ENCODE measurements at places on chromosomes 6 and 20.

- peak; percentile 12 for DNase-seq
These were observed at the start of gene KCNK15 for GRCh38 chr20:44745598-44746366. Gene KCNK15, plus strand, starts transcription at chr20:44745865. Its CDS starts 46 bp downstream, at chr20:44745911.

- no peak for DNase-seq
These were observed 187.2 kb downstream of the LRFN2 start for GRCh38 chr6:40399888-40400457.

DNA sequence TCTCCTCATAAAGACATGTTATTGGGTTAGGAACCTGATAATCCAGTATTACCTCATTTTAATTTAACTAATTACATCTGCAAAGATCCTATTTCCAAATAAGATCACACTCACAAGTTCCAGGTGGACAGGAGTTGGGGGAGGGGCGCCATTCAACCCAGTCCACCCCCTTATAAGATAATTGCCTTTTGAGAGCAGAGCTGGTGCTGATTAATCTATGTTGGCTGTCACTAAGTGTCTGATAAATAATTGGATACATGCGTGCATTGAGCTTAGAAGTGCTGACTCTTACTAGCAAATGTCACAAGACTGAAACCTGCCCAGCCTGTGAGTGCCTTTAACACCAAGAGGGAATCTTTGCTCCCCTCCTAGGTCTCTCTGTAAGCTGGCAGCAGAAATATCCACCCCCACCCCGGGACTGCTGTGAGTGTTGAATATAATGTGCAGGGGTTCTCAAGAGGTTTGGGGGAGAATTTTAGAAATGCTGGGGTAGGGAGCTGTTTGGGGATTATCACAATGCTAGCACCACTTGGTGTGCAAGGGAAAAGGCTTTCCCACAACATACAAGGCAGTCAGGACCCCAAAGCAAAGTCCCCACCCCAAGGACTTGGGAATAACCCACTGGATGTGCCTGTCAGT, 87.5 kb downstream of the ANKRD60 start:
- no peak for DNase-seq

- DNase-seq, result peak; percentile 42
These were observed 1.5 kb downstream of the GPANK1 start for GRCh38 chr6:31663126-31663960.

GRCh38 chr20:7497985-7498384, 442.3 kb downstream of the HAO1 start:
- no peak for DNase-seq

GRCh38 chr20:57317316-57317788, 12.3 kb upstream of the SPO11 start:
- DNase-seq, result no peak

DNA sequence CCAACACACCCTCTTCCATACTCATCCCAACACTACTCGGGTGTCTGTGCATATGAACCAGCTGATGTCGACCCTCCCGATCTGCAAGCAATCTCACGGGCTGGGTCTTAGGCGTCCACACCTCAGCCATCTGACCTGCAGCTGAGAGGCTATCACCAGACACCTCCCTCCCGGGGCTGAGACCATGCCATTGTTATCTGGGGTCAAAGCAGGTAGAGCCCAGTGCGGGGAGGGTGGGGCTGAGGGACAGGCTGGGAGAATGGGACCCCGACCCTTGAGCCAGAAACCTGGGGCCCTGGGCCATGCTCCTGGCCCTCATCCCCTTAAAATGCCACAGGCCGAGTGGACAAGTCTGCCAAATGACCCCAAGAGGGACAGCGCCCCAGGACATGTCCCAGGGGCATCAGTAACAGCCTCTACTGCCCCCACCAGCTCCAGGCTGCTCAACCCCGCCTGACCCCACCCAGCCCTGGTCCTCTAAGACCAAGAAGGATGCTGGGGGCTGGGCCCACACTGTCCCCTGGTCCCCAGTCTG, 146.7 kb upstream of the CST7 start:
- DNase-seq, result no peak

GRCh38 chr6:97361286-97361685, 78.3 kb upstream of the MMS22L start:
- DNase-seq, result no peak

DNA sequence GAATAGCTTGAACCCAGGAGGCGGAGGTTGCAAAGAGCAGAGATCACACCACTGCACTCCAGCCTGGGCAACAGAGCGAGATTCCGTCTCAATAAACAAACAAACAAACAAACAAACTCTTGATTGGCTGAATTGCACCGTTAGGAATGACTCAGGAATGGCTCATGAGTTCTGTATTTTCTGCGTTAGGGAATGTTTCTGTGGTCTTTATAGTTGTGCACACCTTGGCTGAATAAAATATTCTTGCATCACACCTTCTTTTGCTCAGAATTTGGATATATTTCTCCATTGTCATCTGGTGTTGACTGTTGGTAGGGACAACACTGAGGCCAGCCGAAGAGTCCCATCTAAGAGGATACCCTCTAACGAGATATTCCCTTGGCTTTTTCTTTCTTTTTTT, 19.6 kb upstream of the PI16 start:
- DNase-seq, result no peak

GRCh38 chr6:109406196-109406595, 23.9 kb upstream of the CD164 start:
- peak; percentile 83 for DNase-seq

DNA sequence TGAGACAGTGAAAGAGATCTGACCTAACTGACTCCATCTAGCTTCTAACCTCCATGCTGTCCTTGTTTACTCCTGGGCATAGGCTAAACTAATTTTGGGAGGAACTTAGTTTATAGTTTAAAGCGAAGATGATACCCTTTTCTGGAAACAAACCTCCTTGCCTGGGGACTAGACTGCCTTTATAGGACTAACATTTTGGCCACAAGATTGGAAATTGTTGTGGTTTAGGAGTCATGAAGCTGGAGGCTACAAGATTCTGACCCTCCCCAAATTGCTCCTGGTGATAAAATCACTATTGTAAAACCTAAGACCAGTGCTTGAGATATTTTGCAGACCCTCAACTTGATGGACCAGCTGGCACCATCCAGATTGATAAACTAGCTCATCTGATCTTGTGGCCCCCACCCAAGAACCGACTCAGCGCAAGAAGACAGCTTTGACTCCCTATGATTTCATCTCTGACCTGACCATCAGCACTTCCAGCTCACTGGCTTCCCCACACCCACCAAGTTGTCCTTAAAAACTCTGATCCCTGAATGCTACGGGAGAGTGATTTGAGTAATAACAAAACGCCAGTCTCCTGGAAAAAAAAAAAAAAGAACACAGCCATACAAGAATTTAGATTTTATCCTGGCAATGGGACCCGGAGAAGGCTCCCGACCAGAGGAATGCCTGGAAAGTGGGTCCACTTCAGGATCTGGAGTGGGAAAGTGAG, 63.0 kb downstream of the ABHD12 start:
- DNase-seq, result no peak

DNA sequence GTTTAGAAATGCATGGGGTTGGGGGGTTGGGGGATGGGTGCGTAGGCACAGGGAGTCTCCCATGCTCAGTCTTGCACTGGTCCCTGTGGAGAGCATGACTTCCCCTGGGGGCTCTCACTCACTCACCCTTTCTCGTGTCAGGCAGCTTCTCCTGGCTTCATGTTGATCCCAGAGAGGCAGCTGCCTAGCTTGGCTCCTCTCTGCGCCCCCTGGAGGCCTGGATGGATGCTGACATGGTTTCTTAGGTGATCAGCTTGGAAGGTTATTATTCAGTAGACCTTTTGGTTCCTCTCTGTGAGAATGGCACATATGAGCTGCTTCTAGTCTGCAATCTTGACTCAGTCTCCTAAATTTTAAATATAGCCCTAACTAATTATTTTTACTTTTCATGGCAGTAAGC, 109.3 kb upstream of the FAM83B start:
- DNase-seq, result no peak

- DNase-seq, result no peak
These were observed 21.3 kb upstream of the SLC22A7 start for GRCh38 chr6:43276577-43277305.

DNA sequence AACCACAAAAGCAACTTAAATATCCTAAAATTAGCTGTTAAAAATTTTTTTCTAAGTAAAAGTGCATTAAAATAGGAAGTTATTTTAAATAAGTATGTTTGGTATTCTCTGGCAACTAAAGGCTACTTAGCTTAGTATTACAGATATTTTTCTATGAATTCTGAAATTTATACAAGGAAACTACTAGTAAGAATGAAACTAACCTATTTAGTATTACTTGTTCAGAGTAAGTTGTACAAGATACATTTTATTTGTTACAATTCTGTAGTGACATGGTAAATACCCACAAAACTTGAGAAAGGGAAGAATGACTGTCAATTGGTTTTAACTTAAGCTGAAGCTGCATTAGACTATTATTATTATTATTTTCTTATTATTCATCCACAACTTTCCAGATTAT, 6.5 kb downstream of the PHIP start:
- DNase-seq, result no peak

DNA sequence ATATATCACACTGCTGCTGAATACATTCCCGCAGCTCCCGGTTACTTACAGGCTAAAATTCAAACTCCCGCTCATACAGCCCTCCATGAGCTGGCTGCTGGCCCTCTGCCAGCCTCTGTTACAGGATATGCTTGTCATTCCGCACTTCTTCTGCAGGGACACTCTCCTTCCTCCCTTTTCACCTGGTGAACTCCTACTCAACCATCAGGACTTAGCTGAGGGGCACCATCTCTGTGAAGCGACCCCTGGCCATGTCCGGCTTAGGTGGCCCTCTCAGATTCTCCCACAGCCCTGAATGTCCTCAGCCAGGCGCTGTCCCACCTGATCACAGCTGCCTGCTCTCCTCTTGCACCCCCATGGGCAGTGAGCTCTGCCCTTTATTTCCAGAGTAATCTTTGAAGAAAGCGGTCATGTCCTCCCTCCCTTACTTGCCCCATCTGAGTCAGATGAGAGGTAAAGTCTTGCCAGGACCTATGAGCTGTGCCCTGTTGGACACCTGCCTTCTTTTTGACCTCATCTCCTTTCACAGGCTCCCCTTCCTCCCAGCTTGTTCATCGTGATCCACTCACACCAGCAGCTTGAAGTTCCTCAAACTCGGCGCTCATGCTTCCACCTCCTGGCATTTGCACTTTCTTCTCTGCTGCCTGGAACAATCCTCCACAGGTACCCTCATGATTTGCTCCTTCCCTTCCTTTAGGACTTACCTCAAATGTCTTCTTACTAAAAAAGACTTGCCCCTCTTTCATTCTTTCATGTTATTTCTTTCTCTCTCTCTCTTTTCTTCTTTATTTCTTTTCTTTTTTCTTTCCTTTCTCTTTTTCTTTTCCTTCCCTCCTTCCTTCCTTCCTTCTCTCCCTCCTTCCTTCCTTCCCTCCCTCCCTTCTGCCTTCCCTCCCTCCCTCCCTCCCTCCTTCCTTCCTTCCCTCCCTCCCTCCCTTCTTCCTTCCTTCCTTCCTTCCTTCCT, 5.6 kb downstream of the CYP24A1 start:
- DNase-seq, result no peak

- no peak for DNase-seq
These were observed 68.1 kb upstream of the SLC22A16 start for GRCh38 chr6:110544472-110544871.

DNA sequence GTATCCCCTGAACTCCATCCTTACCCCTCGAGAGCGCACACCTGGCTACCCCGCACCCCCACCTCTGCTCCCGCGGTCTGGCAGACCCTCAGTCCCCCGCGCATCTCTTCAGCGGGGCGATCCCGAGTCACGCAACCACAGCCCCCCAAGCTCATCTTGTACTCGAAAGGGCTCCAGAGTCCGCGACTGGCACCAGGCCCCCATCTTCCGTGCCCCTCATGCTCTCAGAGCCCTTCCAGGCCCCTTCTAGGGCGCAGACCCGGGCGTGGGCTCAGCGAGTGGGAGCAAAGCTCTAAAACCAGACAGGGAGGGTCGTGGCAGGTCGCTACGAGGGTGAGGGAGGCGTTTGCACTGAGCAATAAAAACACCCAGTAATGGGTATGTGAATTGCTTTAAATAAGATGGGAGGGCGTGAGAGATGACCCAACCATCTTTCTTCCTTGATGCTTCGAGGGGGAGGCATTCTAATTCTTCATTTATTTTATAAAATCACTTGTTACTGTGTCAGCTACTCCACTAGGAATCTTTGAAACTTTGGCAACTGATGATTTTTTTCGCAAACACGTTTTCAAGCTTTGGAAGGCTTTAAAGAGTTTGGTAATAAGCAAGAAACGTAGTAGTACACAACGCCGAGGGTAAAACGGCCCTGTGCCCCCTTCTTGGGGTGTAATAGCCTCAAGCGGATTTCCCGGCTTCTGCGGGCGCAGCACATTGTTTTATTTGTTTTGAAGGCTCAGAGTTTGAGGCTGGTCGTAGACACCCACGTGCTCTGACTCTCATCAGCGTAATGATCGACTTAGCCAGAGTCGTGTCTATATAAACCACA, 42.6 kb upstream of the SUPT3H start:
- peak; percentile 45 for DNase-seq

- DNase-seq, result peak; percentile 80
These were observed at the start of gene SLC2A10 for GRCh38 chr20:46709459-46710152. Gene SLC2A10, plus strand, starts transcription at chr20:46709649. Its CDS starts 88 bp downstream, at chr20:46709737.

DNA sequence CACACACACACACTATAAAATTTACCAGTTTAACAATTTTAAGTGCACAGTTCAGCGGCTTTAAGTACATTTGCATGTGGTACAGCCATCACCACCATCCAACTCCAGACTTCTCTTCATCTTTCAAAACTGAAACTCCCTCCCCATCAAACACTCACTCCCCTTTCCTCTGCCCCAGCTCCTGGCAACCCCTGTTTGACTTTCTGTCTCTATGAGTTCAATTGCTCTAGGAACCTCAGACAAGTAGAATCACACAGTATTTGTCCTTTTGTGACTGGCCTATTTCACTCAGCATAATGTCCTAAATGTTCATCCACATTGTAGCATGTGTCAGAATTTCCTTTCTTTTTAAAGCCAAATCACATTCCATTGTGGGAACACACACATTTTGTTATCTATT, 302.8 kb upstream of the FOXQ1 start:
- no peak for DNase-seq

GRCh38 chr6:24205020-24205492, 79.0 kb downstream of the NRSN1 start:
- DNase-seq, result peak; percentile 9

GRCh38 chr6:112526594-112526993, 179.5 kb downstream of the RFPL4B start:
- no peak for DNase-seq

GRCh38 chr6:110530671-110531070, 54.3 kb upstream of the SLC22A16 start:
- no peak for DNase-seq

- DNase-seq, result no peak
These were observed 17.6 kb upstream of the SERPINB9 start for GRCh38 chr6:2920671-2921112.

GRCh38 chr6:83083476-83083875, 16.0 kb downstream of the DOP1A start:
- DNase-seq, result no peak

GRCh38 chr6:135146162-135146934, 34.8 kb upstream of the MYB start:
- no peak for DNase-seq
